ENCODE measurements at places on chromosomes 13 and 19.
A peak's percentile ranks its signal among the peaks of the same experiment; 100 is the strongest.

DNA sequence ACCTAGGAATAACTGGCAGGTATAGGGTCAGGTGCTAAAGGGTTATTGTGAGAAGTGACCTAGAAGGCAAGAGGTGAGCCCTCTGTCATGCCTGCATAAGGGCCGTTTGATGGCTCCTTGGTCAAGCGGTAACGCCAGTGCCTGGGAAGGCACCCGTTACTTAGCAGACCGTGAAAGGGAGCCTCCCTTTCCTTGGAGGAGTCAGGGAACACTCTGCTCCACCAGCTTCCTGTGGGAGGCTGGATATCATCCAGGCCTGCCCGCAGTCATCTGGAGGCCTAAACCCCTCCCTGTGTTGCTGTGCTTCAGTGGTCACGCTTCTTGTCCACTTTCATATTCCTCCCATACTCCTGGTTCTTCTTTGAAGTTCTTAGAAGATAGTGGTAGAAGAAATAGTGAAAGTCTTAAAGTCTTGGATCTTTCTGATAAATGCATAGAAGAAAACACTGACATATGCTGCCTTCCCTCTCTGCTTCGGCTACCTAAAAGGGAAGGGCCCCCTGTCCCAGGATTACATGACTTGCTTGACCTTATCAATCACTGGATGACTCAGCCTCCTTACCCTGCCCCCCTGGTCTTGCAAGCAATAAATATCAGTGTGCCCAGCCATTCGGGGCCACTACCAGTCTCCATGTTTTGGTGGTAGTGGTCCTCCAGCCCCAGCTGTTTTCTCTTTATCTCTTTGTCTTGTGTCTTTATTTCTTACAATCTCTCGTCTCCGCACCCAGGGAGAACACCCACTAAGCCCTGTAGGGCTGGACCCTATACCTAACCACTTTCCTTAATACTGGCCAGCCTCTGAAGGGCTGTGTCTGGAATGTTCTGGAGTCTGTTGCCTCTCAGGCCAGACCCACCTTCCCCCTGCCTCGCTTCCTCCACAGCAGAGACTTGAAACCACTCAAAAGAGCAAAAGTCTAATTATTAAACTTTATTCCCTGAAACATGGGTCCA is 16.1 kb upstream of the ABCC4 start:
- no peak for DNase-seq

GRCh38 chr19:1273263-1274041 is 1.9 kb upstream of the FAM174C start:
- DNase-seq, result no peak

DNA sequence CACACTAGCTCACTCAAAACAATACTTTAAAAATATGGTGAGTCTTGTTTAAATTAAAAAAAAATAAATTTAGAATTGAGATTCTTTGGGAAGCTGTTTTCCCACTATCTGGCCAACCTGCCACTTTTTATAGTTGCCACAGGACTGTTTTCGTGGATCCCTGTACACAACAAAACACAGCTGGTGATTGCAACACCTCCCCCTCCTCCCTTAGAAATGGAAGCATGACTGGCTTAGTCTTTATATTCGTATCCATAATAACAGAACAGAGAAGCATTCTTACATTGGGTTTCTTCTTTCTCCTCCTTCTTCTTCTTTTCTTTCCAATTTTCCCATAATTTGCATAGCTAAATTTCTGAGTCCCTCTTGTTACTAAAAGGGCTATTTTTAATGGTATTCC is 79.5 kb upstream of the GJB6 start:
- no peak for DNase-seq

- DNase-seq, result peak; percentile 15
These were observed 8.2 kb upstream of the ADAMTS10 start for GRCh38 chr19:8618751-8619150.

DNA sequence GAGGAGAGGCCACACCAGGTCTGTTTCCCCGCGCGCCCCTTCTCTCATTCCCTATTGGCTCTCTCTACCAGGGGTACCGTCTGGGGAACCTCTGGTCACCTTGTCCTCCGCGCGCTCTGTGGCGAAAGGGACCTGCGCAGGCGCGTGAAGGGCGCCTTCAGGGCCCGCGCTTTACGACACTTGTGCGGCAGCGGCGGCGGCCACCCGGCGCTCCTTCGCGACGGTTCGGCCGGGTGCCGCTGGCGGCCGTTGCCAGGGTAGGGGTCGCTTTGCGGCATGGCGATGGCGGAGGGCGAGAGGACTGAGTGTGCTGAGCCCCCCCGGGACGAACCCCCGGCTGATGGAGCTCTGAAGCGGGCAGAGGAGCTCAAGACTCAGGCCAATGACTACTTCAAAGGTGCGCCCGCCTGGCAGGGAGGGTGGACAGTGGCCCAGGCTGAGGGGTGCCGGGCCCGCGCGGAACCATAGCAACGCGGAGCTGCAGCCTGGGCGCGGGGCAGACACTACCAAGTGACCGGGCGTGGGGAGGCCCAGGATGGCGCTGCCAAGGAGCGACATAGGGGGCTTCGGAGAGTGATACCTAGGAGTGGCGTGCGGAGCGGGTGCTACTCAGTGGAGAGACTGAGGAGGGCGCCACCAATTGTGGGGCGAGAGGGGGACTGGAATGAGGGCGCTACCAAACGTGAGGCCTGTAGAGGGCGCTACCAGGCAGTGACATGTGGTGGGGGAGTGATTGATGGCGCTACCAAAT is at the start of gene PPP5C:
PPP5C (plus strand) TSS at position 267 of the 751 bp plus-strand sequence; CDS start at position 277, 10 bp downstream.
- peak; percentile 90 for DNase-seq

DNA sequence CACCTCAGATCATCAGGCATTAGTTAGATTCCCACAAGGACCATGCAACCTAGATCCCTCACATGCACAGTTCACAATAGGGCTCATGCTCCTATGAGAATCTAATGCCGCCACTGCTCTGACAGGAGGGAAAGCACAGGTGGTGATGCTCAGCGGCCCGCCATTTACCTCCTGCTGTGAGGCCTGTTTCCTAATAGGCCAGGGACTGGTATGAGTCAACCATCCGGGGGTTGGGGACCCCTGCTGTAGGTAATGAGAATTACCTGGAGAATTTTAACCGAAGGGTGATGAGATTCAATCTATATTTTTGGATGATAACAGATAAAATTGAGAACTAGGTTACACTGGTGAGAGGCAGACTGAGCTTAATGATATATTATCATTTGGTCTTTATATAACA is 101.4 kb downstream of the LACC1 start:
- no peak for DNase-seq

GRCh38 chr19:48403606-48404005 is 10.1 kb downstream of the GRIN2D start:
- peak; percentile 61 for DNase-seq

GRCh38 chr13:44373601-44374347 is at the start of gene SERP2:
SERP2 (plus strand) TSS chr13:44373824; CDS start chr13:44374026, 202 bp downstream.
- DNase-seq, result no peak

DNA sequence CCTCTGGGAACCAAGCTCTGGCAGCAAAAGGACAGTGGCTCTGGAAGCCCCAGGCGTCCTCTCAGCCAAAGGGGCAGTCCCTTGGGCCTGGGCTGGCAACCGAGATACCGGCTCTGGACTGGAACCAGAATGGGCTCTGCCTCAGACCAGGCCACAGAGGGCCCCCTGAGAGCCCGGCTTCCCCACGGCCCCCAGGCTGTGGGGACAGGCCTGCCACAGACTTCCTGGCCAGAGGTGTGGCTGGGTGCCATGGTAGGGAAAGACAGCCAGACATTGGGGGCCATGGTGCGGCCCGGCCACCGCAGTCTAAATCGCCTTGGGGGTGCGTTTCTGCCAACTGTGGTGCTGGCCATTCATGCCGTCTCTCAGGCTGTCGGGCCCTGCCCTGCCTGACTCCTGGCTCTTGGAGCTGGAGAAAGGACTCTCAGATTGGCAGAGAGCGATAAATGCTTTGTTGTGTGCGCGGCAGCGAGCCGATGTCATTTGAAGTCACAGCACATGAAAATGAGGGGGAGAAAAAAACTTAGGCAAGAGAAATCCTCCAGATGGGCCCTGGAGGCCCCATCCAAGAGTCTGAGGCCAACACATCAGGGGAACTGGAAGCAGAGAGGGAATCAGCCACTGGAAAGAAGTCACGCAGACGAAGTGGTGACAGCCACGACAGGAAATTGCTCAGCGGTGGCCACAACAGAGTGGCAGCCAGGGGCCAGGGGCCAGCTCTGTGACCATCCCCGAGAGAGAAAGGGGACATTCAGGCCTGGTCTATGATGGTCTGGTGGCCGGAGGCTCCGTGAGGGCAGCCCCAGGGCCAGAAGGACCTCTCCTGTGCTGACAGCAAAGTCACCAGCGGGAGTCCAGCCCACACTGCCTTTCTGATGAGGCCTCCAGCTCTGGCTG is 26.5 kb downstream of the SH3GL1 start:
- no peak for DNase-seq

- no peak for DNase-seq
These were observed 932.3 kb downstream of the EFNB2 start for GRCh38 chr13:105602956-105603670.

GRCh38 chr13:114079601-114080536 is 52.6 kb downstream of the RASA3 start:
- no peak for DNase-seq
